Large intestine (tissue), 12 donors: ENCODE measurements at places on chromosomes 6 and 20.

- no peak for DNase-seq
Observed at GRCh38 chr20:10649797-10650160, 24.0 kb downstream of the JAG1 start.

DNA sequence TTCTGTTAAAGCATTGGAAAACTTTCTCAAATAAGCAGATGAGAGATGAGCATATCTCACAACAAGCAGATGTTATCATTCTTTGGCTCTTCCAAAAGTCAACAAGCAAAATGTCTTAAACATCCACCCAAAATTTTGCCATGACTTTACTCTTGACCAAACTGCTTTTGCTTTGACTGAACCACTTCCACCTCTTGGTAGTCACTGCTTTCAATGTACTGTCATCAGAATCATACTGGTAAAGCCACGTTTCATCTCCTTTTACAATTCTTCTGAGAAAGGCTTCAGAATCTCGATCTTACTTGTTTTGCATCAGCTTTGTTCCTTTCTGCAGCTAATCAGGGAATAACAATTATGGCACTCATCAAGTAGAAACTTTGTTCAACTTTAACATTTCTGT lies 498.5 kb upstream of the GJE1 start:
- DNase-seq, result no peak

- DNase-seq, result peak; percentile 48
Observed at GRCh38 chr6:169831450-169832246, 80.2 kb downstream of the ERMARD start.

- DNase-seq, result no peak
Observed at GRCh38 chr6:21713481-21713880, 119.9 kb downstream of the SOX4 start.

GRCh38 chr6:170139531-170139930 lies 151.3 kb downstream of the DLL1 start:
- no peak for DNase-seq

DNA sequence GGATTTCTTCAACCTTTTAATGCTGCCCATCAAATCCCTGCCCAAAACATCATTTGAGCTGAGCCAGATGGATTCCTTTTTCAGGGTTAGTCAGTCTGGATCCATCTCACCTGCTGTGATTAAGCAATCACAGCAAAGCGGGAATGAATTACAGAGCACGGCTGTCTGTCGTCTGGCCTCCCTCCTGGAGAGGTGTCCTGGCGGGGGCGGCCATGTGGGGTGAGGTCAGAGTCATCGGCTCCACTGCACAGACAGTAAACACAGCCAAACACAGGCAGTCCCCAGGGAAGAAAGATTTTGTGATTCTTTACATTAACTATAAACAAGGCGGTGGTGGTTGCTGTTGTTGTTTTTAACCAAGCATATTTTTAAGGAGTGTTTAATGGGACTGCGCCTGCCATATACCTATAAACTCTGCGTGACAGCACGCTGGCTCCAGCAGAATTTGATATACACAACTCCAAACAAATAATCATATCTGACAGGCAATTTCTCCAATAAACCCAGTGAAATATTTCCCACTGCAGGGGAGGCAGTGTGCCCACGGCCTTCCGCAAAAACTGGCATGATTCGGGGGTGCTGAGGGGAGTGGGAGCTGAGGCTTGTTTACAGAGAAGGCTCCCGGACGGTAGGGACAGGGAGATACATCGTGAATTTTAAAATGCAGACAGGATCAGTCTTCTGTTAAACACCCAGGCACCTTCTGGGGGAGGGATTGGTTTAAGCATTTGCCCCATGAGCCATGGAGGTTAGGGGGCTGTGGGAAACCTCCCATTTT lies 232.0 kb upstream of the PMEPA1 start:
- DNase-seq, result no peak

- no peak for DNase-seq
Observed at GRCh38 chr6:107121964-107122495, 6.7 kb upstream of the BEND3 start.

GRCh38 chr20:35978041-35978513 lies 9.7 kb downstream of the CNBD2 start:
- DNase-seq, result no peak

DNA sequence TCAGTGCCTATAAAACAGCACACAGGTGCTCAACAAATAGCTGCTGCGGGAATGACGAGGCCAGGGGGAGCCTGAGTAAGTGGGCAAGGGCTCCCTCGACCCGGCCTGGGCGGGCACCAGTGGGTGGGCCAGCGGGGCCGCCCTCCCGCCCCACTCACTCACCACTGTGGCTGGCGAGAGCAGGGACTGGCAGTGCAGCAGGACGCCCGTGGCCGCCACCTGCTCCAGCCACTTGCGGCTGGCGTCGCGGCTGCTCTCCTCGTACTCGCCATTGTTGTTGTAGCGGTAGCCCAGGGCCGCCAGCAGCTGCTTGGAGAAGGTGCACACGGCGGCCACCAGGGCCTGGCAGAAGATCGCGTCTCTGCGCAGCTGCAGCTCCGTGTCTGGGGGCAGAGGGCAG lies 191.5 kb downstream of the PREX1 start:
- no peak for DNase-seq

DNA sequence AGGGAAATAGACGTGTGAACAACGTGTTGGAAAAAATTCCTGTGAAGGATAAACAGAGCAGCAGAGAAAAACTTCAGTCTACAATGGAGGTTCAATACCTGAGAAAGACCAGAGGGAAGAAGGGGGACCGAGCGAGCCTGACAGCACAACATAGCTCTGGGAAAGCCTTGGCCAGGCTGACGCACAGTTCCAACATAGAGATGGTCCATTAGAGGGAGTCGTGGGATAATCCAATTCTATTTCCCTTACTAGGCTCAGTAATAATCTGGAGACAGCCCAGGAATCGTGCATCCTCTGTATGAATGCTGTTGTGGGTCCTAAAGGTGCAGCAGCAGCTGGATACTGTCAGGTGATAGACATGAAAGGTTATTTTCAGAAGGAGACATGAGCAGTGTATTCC lies 370.8 kb upstream of the BTBD3 start:
- DNase-seq, result no peak

- no peak for DNase-seq
Observed at GRCh38 chr6:80956898-80957297, 795.6 kb downstream of the TENT5A start.

DNA sequence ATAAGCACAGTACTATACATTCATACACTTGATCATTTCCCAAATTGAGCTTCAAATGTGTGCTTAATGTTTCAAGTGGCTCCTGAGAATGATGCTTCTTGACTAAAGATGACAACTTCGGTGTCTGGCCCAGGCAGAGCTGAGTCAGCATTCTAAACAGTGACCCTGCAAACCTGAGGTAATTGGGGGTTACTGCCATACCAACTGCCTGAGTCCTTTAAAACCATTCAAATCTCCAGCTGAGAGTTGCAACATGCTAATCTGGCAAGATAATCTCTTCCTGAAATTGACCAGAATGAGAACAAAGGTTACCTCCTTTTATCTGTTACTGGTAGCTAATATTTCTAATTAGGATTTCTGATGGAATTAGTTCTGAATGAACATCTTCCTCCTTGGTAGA lies 8.2 kb downstream of the BACH2 start:
- no peak for DNase-seq
